Hematopoietic multipotent progenitor cell treated with erythropoietin and hydrocortisone succinate and interleukin-3 and kit ligand, for 15 days (in vitro differentiated cells): ENCODE measurements at places on chromosomes 1 and 21.

DNA sequence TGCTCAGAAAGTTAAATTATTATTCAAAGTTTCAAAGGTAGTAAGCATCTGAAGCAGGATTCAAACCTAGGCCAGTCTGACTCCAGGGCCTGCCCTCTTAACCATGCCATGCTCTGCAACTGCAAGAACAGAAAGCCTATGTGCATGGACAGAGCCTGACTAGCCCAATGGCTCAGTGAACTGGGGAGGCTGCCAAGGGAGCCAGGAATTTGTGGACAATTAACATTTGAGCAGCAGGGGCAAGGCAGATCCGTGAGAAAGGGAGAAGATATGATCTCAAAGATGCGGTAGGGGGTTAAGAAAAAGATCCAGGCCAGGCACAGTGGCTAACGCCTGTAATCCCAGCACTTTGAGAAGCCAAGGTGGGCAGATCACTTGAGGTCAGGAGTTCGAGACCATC lies 6.5 kb upstream of the ATP1A4 start:
- DNase-seq = no peak

DNA sequence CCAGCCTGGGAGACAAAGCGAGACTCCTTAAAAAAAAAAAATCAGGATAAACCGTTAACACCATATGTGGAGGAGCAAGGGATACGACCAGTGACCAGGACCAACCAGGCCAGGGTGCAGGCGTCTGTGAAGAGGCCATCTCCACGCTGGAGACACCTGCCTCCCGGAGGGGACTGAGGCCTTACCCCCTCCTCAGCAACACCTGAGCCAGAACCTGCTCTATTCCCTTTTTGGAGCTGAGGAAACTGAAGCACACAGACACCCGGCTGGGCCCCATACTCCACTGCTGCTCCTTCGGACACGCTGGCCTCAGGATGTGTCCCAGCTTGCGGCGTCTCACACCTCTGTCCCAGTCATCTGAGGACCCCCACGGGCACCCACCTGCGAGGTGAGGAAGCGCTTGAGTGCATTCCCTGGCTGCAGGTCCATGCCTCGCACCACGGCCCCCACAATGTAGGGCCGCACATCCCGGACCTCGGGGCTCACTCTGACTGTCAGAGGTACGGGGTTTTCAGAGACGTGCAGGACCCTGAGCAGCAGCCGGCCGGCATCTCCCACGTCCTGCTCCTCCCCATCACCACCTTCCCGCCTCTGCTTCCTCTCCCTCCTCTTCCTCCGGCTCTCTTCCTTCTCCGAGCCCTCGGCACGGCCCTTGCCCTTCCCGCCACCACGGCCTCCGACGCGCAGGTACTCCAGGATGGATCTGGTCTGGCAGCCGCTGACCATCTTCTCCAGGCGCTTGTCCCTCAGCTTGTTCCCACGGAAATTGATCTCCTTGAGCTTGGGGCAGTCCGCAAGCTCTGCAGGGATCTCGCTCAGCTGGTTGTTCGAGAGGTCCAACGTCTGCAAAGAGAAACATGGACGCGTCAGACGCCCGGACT lies 9.6 kb downstream of the LRRC47 start:
- no peak for DNase-seq

DNA sequence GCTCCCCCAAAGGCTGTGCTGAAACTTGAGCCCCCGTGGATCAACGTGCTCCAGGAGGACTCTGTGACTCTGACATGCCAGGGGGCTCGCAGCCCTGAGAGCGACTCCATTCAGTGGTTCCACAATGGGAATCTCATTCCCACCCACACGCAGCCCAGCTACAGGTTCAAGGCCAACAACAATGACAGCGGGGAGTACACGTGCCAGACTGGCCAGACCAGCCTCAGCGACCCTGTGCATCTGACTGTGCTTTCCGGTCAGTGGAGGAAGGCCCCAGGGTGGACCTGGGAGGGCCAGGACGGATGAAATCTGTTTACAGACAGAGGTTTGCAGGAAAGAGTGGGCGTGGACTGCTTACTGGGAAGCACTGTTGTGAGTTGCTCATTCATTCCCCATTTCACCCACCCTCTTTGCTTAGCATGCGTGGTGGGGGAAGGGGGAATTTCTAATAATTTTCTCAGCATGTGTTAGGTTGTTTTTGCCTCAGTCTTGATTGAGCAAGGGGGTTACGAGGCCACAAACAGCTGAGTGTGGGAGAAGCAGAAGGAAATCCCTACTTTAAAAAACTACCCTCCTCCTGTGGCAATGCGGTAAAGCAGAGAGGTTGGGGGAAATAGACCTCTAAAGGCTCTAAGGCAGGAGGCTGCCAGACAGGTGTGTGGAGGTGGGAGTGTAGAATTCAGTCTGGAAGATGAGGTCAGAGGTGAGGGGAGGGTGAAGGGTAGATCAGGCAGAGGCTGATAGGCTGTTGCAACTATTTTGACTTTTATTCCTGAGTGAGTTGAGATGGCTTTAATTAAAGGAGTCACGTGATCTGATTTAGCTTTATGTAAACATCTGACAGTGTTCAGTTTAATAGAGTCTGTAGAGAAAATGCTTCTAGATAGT lies 1.3 kb downstream of the FCGR2A start:
- no peak for DNase-seq

DNA sequence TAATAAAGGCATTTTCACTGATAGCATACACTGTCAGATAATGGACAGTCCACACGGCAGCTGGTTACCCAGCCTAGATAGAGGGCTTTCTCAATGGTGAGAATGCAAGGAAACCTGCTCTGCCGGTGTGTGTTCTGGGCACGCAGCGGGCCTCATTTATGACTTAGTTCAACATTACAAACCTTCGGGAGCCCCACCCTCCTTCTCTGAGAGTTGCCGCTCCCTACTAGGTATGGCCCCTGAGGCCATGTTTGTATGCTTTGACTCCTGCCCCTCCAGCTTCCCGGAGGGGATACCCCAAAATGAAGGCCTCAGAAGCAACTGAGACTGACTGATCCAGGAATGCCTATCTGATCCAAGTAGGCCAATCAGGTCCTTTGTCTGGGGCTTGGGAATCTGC lies 17.2 kb upstream of the FABP3 start:
- DNase-seq = no peak

DNA sequence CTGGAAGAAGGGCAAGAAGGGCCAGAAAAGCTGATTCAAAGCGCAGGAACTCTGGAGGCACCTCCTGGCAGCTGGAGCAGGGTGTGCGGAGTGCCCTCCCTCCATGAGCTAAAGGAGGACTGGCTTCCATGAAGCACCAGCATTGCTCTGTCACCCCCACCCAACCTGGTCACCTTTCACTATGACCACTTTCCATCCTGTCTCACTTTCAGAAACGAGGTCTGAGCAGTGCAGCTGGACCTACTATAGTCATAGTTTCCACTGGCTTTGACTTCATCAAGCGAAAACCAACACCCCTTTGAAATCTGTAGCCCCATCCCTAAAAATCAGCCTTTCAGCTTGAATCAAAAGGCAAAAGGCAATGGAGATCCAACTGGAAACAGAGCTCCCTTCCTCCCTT lies 84.8 kb upstream of the CACNA1E start:
- no peak for DNase-seq
